ENCODE measurements at places on chromosomes 1 and 21.

GRCh38 chr1:228311091-228311490 is 95.5 kb downstream of the TRIM11 start:
- no peak for DNase-seq

DNA sequence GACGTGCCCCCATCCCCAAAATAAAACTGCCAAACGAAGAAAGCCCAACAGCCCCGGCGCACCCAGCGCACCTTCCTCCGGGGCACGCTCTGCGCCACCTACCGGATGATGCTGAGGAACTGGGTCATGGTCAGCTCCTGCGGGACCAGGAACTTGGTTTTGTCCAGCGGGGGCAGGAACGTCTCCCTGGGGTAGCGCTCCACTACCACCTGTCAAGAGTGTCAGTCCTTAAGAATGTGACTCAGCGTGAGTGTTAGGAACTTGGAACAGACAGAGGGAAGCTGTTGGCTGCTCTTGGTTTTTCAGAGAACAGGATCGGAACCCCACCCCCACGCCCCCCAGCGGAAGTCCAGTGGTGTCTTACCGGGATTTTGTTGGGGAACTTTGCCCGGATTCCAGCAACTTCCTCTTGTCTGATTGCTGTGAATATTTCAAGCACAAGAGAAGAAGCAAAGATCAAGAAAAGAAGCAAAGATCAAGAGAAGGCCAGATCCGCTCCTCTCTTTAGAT is 431 bp downstream of the MAP1LC3C start:
- DNase-seq = peak; percentile 88

- DNase-seq = peak; percentile 35
Measured at GRCh38 chr1:155706139-155706538, 17.2 kb downstream of the DAP3 start.

DNA sequence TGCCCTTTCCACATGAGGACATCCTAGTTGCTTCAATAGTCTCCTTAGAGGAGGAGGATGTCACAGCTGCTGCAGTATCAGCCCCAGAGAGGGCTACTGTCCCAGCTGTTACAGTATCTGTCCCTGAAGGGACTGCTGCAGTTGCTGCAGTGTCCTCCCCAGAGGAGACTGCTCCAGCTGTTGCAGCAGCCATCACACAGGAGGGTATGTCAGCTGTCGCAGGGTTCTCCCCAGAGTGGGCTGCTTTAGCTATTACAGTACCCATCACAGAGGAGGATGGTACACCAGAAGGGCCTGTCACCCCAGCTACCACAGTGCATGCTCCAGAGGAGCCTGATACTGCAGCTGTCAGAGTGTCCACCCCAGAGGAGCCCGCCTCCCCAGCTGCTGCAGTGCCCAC is 78.5 kb upstream of the BMP8A start:
- DNase-seq = no peak

DNA sequence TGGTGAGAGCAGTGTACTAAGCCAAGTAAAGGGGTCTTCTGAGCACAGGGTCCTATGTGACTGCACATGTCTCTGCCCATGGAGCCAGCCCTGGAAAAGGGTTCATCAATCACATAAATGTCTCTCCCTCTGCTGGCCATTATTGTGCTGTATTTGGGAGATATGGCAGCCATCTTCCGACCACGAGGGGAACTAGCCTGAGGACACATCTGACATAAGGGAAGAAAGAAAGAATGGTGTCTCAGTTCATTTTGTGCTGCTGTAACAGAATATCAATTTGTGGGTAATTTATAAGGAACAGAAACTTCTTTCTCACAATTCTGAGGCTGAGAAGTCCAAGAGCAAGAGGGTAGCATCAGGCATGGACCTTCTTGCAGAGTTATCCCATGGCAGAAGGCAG is 55.1 kb upstream of the GJA5 start:
- no peak for DNase-seq

GRCh38 chr1:193437785-193438184 is 251.4 kb upstream of the B3GALT2 start:
- no peak for DNase-seq

GRCh38 chr1:225866061-225866837 is 15.9 kb downstream of the TMEM63A start:
- DNase-seq = peak; percentile 35

- no peak for DNase-seq
Measured at GRCh38 chr1:246166841-246167240, 340.2 kb downstream of the SMYD3 start.

- DNase-seq = no peak
Measured at GRCh38 chr1:86527306-86527705, 19.6 kb upstream of the CLCA4 start.

DNA sequence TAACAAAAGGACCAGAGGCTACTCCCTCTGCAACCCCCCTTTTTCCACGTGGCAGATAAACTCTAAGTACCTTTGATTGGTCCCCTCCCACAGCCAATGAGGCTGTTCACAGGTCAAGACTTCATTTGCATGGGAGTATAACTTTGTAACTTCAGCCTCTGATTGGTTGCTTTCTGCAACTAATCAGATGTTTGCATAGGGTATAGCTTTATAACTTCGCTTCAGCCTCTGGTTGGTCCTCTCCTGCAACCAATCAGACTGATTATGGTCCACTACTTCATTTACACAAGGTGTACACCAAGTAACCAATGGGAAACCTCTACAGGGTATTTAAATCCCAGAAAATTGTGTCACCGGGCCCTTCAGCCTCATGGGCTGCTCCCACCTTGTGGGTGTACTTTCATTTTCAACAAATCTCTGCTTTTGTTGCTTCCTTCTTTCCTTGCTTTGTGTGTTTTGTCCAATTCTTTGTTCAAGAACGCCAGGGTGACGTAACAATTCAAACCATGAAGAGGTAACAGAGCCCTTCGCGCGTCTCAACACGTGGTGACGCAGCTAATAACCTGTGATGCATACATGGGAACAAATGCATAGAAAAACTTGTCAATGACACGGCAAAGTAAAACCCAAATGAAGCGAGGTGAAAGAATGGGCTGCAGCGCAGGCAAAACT is 47.2 kb downstream of the VPS26C start:
- no peak for DNase-seq

DNA sequence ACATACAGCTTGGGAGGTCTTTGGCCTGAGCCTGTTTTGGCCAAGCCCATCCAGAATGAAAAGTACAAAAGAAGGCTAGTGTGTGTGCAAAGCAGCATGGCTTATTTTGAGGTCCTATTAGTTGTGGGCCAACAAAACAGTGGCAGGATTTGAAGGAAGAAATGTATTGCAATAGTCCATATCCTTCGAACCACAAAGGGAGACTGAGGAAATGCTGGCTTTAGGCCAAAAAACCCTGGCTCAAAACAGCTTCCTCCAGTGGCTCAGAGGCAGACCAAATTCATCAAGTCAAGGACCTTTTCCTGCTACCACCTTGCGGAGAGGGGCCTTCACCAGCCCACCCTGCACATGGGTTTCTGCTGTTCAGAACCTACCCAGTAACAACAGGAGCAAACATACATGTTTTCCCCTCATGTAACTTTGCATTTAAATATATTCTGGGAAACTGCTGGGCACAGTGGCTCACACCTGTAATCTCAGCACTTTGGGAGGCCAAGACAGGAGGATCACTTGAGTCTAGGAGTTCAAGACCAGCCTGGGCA is 43.3 kb downstream of the VPS26C start:
- DNase-seq = no peak

GRCh38 chr1:20187103-20187812 is 940 bp upstream of the PLA2G2C start:
- DNase-seq = no peak

GRCh38 chr1:220153147-220153546 is 59.2 kb downstream of the IARS2 start:
- DNase-seq = no peak

GRCh38 chr1:15098176-15099125 is 55.1 kb upstream of the TMEM51 start:
- DNase-seq = no peak

GRCh38 chr1:234886081-234886984 is 242.3 kb downstream of the TOMM20 start:
- DNase-seq = peak; percentile 43

GRCh38 chr1:108639899-108640560 is 20.9 kb downstream of the HENMT1 start:
- no peak for DNase-seq

DNA sequence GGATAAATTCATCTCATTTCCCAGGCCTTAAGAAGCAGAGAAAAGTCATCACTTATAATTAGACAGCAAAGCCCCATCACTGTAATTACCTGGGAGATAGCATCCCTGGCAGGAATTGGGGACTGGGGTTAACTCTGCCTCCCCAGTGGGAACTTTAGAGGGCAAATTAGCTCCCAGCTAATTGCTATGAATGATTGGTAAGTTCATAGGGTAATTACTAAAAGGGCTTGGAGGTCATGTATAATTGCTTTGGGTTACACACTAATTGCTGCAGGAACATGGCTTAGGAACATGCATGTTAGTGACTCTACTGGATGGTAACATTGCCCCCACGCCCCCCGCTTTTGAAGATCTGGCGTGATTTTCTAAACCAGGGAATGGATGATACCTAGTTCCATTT is 64.8 kb downstream of the UBE2T start:
- DNase-seq = no peak

DNA sequence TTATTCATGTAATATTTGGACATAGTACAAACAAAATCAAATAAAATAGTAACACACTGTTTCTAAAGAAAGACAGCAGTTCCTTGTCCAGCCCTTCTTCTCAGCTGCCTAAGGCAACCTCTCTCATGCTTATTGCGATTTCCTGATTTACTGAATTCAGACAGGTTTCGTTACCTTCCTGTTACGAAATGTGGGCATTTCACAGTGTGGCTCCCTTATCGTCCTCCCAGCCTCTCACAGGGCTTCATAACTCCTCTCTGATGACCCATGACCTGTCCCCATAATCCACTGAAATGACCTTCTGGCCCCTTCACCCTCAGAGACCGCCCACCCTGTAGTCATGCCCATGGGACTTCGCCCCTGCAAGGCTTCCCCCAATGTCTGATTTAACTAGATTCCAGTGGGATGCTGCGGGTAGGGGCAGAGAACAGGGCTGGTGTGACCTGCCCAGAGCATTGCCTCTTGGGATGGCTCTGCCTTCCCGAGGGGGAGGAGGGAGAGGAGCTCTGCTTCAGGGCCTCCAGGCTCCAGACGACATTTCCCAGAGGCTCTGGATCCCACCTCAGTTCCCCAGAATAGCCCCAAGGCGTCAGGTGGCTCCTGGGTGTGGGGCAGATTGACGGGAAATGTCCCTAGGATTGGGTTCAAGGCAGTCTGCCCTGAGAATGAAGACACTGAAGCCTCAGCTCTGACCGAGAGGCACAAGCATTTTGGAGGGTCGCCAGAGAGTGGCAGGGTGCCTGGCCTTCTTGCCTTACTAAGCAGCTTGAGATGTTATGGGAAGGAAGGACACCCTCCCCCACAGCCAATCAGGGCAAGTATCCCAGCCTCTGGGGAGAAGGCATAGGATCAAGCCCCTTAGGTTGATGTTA is 20.6 kb downstream of the PADI2 start:
- peak; percentile 55 for DNase-seq

Data from AG10803 (cell line).